HS-27A (cell line): ENCODE measurements at places on chromosomes 3 and 15.
A peak's percentile ranks its signal among the peaks of the same experiment; 100 is the strongest.

- DNase-seq, result peak; percentile 17
These were observed 122.2 kb upstream of the DCBLD2 start for GRCh38 chr3:99023590-99024192.

DNA sequence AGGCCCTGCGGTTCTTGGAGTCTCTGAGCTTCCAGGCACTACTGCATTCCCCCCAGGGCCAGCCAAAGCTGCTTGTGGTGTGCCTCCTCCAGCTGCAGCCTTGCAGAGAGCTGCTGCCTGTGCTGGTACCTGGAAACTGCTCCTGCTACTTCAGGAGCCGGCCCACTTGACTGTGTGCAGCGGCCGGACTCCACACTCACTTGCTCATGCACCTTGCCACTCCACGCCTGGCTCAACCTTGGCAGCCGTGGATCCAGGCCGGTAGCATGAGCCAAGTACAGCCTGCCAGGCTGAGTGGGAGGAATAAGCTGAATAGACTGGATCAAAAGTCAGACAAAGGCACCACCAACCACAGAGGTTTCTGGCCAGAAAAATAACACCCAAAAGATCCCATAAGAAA is 169.7 kb downstream of the TJP1 start:
- DNase-seq, result no peak

- DNase-seq, result no peak
These were observed 1.2 kb downstream of the CTSH start for GRCh38 chr15:78943692-78944091.

GRCh38 chr3:24137958-24138875 is 193.1 kb downstream of the NR1D2 start:
- no peak for DNase-seq

GRCh38 chr15:59315914-59316451 is 56.7 kb downstream of the MYO1E start:
- DNase-seq, result peak; percentile 66

GRCh38 chr15:48861813-48862431 is 16.0 kb upstream of the EID1 start:
- no peak for DNase-seq

DNA sequence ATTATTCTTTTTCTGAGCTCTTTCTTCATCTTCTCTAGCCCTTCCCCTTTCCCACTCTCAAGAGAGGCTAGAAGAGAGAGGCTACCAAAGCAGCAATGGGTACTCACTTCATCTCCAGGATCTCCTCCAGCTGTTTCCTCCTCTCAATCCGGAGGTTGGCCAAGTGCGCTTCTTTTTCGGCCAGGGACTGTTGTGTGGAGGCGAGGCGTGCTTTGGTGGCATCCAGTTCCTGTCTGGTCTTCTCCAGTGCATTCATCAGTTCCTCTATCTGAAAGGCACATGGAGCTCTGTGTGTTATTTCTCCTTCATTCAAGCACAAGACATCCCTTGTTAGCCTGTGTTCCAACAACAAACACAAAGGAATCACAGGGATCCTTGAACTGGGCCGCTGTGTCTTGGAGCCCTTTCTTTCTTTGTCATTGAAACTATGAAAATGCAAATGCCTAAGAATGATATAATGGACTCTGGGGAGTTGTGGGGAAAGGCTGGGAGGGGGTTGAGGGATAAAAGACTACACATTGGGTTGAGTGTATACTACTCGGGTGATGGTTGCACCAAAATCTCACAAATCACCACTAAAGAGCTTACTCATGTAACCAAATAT is 401.3 kb upstream of the WNT5A start:
- no peak for DNase-seq

GRCh38 chr3:132071043-132071442 is 36.2 kb upstream of the CPNE4 start:
- DNase-seq, result no peak

GRCh38 chr15:29773816-29774215 is 48.5 kb downstream of the TJP1 start:
- DNase-seq, result no peak

DNA sequence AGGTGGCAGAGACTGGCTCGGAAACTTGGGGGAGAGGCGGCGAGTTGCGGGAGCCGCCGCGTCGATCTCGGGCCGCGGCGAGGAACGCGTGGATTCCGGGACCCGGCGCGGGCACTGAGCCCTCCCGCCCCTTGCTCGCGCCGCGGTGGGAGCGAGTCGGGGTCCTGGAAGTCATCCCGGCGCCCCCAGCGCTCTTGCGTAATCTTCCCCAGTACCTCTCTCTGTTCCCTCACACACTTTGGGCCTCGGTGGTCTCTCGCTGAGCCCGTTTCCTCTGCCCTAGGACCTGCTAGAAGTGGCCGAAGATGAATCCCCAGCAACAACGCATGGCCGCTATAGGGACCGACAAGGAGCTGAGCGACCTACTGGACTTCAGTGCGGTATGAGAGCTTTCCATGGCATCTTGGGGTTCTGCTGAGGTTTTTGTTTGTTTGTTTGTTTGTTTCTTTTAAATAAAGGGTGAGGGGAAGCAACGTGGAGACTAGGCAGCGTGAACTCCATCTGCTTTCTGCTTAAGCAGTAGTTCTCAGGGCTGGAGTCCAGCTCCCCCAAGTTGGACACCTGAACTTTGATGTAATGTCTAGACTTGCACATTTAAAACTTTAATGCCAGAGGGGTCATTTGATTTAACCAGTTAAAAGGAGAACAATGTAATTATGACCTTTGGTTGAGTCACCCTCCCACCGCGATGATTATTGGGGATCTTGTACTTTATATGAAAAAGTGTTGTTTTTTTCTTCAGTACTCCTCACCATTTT is 1.3 kb downstream of the TCF12 start:
- no peak for DNase-seq

- DNase-seq, result no peak
These were observed 16.1 kb downstream of the KLF15 start for GRCh38 chr3:126340943-126341754.

DNA sequence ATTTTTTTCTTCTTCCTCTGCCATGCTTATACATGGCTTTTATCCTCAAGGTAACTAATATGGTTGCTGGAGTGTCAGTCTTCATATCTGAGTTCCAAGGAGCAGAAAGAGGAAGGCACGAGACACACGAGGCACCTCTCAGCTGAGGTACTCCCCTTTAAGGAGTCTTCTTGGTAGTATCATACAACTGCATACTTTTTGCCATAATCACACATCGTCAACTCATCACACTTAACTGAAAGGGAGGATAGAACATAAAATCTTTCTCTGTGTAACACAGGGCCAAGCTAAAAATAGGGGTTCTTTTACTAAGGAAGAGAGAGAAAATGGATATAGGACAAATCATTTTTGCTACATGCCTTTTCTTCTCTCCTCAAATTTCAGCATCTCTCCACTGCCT is 104.2 kb downstream of the OXSM start:
- no peak for DNase-seq

DNA sequence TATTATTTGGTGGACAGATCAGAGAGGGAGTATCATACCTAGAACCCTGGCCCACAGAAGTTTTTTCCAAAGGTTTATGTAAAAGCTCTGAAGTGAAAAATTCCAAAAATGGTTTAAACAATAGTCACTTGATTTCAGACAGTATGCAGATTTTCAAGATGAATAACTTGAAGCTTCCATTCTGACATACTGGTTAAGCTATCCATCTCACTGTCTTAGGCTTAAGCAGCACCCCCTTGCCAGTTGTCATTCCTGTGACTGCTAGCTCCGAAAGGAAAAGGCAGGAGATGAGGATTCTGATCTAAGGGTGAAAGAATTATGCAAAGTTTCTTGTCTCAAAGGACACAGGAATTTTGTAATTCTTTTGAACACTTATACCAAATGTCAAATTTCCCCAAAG is 337.5 kb upstream of the THBS1 start:
- no peak for DNase-seq

- no peak for DNase-seq
These were observed 254.0 kb upstream of the TBL1XR1 start for GRCh38 chr3:177451301-177451750.

GRCh38 chr3:183435661-183436060 is 7.2 kb upstream of the MCF2L2 start:
- no peak for DNase-seq

DNA sequence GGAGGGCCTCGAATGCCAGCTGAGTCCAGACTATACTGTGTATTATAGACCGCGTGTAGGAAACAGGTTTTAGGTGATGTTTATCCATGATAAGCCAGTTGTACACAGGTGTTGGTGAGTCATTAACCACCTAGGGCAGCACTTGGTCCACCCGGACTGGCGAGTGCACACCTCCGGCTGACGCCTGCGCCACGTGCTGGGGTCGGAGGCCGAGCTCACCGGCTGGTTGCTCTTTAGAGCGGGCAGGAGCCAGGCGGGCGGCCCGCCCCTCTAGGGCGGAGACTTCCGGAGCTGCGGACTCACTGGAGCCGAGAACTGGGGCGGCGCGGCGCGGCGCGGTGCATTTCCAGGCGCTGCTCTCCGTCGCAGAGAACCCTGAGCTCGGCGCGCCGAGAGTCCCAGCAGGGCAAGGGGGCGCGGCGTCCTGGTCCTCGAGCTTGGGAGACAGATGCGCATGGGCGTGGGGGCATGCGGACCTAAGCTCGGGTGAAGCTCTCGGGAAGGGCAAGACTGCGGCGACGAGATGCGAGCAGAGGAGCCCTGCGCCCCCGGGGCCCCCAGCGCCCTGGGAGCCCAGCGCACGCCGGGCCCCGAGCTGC is at the start of gene ESYT3:
TSS of gene ESYT3 (plus strand) at position 341 of the 599 bp plus-strand sequence. CDS start at position 524, 183 bp downstream.
- no peak for DNase-seq

GRCh38 chr15:90114451-90114901 is 12.2 kb upstream of the IDH2 start:
- DNase-seq, result no peak

DNA sequence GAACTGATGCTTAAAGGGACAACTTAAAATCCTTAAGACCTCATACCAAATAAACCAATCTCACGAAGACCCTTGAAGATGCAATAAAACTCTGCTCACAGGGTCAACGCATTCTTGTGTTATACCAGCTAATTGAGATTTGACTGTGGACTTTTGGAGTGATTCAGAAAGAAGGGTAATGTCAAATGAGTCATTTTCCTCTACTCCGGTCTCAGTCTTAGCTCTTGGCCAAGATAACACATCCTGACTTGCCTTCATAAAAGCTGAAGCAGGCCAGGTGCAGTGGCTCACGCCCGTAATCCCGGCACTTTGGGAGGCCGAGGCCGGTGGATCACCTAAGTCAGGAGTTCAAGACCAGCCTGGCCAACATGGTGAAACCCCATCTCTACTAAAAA is 3.8 kb downstream of the PKM start:
- DNase-seq, result peak; percentile 89

GRCh38 chr3:169634618-169635236 is 28.8 kb downstream of the MECOM start:
- DNase-seq, result no peak

- no peak for DNase-seq
These were observed 207.5 kb upstream of the NR2F2 start for GRCh38 chr15:96123028-96123400.

GRCh38 chr3:129440618-129441190 is 680 bp downstream of the IFT122 start:
- DNase-seq, result no peak

- no peak for DNase-seq
These were observed 15.4 kb upstream of the COMMD2 start for GRCh38 chr3:149767720-149768119.

DNA sequence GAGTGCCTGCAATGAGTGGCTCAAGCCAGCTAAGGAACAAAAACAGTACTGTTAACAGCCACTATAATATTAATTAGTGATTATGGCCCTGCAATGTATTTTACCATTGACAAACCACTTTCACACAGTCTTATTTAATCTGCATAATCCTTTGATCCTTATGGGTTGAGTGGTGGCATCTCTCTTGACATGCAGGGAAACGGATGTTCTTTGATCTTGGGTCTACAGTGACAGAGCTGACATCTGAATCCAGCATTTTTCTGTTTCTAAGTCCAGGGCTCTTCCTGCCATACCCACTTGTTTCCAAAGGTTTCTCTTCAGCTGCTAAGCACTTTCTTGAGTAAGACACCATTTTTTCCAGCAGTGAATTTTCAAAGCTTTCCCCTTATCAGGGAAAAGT is 277.7 kb upstream of the ROPN1 start:
- no peak for DNase-seq

- DNase-seq, result no peak
These were observed 26.9 kb downstream of the PHC3 start for GRCh38 chr3:170154569-170155143.

DNA sequence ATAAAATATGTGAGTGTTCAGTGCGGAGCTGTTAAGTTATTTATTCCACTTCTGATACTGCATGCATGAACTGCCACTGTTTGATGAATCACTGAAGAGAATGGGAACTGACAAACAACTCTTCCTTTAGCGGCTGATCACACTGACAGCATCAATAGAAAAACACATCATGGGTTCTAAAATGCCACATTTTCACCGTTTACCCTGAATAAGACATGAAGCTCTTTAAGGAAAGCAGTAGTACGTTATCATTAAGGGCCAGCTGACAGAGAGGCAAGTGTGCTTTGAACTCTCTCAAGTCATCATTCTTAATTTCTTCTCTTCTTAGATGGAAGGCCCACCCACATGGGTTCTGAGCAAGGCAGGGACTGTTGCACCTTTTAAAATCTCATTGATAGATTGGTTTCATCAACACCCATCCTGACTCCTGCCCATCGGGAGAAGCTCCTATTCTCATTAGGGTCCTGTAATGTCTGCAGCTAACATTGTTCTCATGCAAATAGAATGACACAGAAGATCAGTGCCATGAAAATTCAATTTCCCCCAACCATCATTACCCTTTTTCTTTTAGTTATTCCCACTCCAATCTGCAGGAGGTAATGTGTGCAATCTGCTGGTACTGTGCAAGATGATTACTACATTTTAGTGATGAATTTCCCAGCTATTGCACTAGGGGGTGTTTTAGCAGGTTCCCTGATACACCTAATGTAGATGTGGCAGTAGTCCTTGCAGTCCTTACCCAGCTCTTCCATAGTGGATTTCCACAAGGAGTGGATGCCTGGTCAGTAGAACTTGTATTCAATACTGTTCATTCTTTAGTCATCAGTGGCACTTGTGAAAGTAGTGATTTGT is 119.1 kb downstream of the ROBO2 start:
- DNase-seq, result no peak

- DNase-seq, result no peak
These were observed 65.5 kb upstream of the TJP1 start for GRCh38 chr15:29887721-29888120.

DNA sequence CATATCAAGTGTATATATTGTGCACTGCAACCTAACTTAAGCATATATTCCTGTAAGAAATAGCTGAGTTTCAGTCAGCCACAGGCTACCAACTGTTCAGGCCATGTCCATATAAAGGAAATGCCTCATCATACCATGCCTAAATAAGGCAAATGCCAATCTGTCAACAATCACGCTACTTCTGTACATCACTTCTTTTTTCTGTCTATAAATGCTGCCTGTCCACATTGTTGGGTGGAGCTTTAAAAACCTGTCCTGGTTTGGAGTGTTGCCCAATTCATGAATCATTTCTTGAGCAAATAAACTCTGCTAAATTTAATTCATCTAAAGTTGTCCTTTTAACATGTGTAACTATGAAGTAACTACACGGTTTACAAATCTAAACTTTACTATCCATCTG is 1091.9 kb downstream of the NSUN3 start:
- DNase-seq, result peak; percentile 51

- DNase-seq, result no peak
These were observed 469.3 kb downstream of the FHIT start for GRCh38 chr3:60781935-60782334.
